Choroid plexus epithelial cell (primary cell): ENCODE measurements at places on chromosomes 13 and 19.

DNA sequence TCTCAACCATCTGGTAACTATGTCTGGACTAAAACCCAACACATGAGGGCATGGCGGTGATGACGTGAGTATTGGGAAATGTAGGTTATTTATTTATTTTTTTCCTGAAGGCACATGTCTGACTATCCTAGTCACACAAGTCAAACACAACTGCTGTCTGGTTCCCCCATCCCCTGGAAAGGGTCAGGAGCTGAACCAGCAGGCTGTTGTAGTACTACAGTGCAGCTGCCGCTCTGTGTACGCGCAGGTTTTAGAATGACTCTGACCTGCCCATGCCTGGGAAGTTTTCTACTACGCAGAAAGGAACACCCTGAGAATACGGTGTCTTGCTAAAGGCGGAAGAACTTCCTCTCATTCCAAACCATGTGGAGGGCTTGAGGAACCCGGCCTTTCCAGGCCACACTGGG lies 1.2 kb downstream of the SLC7A1 start:
- peak; percentile 89 for DNase-seq

- DNase-seq: peak; percentile 80
Measured at GRCh38 chr13:45367358-45367757, 26.4 kb upstream of the TPT1 start.

DNA sequence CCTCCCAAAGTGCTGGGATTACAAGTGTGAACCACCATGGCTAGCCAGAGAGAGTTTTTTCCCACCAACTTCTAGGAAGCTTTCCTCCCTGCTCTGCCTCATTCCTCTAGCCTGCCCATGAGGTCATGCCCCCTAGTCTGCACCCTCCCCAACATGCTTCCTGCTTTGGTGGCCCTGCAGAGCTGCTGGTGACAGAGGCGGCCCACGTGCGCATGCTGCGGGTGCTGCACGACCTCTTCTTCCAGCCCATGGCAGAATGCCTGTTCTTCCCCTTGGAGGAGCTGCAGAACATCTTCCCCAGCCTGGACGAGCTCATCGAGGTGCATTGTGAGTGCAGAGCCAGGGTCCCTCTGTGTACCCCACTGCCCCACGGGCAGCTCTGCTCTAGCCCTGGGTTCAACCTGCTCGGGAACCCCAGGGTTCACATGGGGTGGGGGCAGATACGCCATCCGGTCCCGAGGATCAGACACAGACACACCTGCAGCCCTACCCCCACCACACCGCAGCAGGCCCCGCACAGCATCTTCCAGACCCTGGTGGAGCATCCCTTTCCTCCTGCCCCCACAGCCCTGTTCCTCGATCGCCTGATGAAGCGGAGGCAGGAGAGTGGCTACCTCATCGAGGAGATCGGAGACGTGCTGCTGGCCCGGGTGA lies 18.9 kb downstream of the ARHGEF1 start:
- DNase-seq: no peak

- DNase-seq: peak; percentile 67
Measured at GRCh38 chr13:95896301-95896700, 156.9 kb downstream of the UGGT2 start.

DNA sequence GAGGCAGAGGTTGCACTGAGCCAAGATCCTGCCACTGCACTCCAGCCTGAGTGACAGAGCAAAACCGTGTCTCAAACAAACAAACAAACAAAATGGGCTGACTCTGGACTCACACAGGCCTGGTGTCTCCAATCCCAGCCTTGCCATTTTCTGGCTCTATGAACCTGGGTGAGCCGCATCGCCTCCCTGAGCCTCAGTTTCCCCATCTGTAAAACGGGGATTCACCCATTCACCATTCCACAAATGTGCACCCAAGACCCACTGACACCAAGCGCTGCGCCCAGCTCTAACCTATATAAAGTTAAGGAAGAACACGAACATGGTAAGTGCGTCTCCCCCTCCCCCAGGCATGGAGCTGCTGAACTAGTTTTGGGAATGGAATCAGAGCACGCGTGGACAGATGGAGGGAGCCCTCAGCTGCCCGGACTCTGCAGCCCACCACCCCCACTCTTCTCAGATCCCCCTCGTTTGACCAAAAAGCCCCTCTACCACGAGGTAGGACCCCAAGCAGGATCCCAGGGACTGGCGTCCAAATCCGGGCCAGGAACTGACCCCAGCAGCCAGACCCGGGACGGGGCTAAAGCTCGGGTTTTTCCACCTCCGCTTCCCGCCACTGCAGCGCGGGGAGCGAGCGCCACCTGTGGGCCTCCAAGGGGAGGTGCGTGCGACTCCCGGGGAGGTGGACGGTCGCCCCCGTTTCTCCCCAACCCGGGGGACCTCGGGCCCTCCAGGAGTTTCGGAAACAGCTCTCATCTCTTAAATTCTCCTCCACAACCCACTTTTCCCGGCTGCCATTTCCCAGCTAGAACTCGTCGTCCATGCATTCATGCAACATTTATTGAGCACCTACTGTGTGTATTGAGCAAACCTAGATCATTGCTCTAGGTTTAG lies 33.0 kb upstream of the ADGRE5 start:
- peak; percentile 53 for DNase-seq

DNA sequence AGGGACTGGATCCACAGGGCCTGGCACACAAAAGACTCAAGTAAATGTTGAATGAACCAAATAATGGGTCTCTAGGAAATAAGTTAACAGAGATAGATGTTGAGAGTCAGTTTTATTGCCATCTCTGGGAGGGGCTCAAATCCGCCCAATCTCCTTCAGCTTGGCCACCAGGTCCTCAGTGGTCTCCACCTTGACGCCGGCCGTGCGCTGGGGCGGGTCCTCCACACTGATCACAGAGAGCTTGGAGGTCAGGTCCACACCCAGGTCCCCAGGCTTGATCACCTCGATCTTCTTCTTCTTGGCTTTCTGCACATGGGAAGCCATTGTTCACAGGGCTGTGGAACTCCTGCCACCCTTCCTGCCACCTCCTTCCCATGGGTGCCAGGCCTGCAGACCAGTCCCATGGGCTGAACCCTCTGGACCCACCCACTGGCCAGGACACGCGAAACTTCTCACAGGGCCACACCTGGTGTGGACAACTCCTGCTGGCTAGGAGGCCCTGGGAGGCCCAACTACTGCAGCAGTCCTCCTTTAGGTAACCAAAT lies 3.2 kb upstream of the VSIG10L start:
- DNase-seq: no peak

DNA sequence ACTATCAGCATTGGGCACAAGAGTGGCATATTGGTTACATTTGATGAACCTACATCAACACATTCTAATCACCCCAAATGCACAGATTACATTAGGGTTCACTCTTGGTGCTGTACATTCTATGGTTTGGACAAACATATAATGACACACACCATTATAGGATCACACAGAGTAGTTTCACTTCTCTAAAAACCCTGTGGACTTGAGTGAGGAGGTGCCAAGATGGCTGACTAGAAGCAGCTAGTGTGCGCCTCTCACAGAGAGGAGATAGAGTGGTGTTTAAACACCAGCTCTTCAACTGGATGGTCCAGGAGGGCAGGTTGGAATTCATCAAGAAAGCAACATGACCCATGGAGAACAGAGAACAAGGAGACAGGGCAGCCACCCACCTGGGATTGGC lies 265.6 kb downstream of the TDRD3 start:
- no peak for DNase-seq

DNA sequence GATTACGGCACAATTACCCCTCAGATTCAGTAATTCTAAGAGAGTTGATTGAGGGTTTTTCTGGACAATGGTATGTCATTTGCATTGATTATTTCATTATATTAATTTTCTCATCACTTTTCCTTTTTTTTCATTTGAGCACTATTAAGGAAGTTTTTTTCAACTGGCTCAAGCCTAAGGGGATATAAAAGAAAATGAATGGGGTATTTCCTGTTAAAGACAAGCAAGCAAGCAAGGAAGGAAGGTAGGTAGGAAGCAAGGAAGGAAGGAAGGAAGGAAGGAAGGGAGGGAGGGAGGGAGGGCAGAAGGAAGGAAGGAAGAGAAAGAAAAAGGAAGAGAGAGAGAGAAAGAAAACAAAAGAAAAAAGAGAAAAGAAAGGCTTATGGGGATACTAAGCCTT lies 620.3 kb downstream of the DIAPH3 start:
- DNase-seq: no peak

DNA sequence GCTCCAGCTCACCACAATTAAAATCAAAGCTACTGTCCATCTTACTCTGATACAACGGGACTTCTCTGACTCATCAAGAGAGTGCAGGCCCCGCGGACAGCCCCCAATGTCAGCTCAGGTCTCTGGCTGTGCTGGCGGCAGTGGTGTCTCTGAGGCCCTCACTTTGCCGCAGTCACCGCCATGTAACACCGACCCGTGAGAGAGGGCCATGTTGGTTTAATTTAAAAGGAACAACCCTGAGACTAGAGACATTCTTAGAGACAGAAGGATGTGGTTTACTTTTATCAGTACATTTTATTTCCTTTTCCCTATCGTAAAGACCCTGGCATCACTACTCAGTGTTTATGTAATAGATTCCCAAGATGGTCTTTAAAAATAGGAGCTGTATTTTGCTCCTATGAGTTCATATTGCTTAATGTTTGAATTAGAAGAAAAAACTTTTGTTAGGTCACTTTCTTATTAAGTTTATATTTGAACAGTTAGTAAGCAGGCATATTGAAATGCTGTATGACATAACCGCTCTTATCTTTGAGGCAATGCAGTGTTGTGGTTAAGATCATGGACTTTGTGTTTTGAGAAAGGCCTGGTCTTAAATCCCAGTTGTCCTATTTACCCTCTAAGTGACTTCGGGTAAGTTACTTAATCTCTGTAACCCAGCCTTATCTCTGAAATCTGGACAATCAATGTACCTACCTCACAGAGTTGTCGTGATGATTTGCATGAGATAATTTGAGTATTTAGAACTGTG lies 23.4 kb downstream of the DGKH start:
- DNase-seq: peak; percentile 63

DNA sequence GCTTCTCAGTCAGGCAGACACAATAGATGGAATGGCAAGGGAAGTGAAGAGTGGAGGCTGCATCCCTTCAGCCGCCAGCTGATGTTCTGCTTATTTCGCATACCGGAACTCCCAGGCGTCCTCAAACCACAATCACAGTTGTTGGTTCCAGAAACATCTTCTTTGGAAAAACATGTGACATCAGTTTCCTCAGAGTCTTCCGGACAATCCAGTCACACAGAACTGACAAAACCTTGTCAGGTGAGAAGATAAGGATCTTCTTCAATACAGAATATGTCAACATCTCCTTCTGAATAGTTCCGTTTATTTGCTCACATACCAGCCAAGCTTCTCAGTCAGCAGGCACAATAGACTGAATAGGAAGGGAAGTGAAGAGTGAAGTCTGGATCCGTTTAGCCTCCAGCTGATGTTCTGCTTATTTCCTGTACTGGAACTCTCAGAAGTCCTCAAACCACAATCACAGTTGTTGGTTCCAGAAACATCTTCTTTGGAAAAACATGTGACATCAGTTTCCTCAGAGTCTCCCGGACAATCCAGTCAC lies 45.1 kb upstream of the CEACAM21 start:
- peak; percentile 27 for DNase-seq
